Activated T-helper 2 cell treated with anti-CD3 and anti-CD28 coated beads, Interferon-gamma antibody, Interleukin-2, Interleukin-4, amounts not matched to agents 10 μg/mL and 5 μg/mL and 100 μg/mL, durations not matched to agents 14 hours and 24 hours and 36 hours (primary cell): ENCODE measurements at places on chromosomes 16 and 17.

GRCh38 chr17:72126575-72127486, 6.0 kb downstream of the SOX9 start:
- no peak for DNase-seq
- H3K27ac ChIP-seq: no peak overlapping the region
- no peaks in the 10 kb centered on the region for H3K36me3 ChIP-seq
- no peak overlapping the region for H3K4me3 ChIP-seq
- H3K4me1 ChIP-seq: no peaks in the 10 kb centered on the region

DNA sequence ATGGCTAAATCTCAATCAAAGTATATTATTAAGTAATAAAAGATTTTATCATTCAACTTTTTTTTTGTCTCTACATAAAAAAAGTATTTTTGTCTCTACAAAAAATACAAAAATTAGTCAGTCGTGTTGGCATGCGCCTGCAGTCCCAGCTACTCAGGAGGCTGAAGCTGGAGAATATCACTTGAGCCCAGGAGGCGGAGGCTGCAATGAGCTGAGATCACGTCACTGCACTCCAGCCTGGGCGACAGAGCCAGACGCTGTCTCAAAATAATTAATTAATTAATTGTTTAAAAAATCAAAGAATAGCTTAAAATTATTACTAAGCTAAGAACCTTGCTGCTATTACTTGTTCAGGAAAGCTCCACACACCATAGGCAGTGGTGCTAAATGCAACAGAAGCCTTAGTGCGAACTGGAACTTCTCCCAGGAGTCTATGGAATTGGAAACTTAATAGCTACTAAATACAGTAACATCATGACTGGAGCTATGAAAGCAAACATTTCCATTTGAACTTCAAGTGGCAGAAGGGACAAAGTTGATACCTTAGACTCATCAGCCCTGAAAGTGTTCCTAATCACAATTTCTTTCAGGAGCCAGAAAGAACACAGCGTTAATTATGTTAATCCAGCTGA, 22.6 kb downstream of the ADCY9 start:
- H3K36me3 ChIP-seq: no peaks in the 10 kb centered on the region
- peaks cover 2% of the 10 kb centered on the region for H3K4me1 ChIP-seq
- H3K4me3 ChIP-seq: no peak overlapping the region
- H3K27me3 ChIP-seq: no peaks in the 10 kb centered on the region

GRCh38 chr16:25100511-25100910, 11.0 kb upstream of the LCMT1 start:
- H3K36me3 ChIP-seq: no peaks in the 10 kb centered on the region
- peaks cover under 1% of the 10 kb centered on the region for H3K4me1 ChIP-seq
- no peak overlapping the region for H3K4me3 ChIP-seq

DNA sequence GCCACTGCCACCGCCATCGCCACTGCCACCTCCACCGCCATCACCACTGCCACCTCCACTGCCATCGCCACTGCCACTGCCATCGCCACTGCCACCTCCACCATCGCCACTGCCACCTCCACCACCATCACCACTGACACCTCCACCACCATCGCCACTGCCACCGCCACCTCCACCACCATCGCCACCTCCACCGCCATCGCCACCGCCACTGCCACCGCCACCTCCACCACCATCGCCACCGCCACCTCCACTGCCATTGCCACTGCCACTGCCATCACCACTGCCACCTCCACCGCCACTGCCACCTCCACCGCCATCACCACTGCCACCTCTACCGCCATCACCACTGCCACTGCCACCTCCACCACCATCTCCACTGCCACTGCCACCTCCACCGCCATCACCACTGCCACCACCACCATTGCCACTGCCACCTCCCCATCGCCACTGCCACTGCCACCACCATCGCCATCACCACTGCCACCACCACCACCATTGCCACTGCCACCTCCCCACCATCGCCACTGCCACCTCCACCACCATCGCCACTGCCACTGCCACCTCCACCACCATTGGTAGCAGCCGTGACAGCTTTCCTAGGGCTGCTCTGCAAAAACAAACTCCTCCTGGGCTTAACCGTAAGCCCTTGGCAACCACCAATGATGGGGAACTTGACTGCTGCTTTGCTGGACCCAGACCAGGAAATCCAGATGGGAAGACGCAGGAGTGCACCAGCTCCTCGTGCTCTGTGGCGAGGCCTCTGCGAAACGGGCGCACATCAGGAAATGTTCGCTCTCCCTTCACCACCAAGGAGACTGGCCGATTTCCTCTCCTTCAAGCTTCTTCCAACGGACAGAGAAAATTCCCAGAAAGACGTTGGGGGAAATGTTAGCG, 147.2 kb downstream of the RBFOX3 start:
- H3K27me3 ChIP-seq: no peaks in the 10 kb centered on the region
- H3K27ac ChIP-seq: no peak overlapping the region
- no peaks in the 10 kb centered on the region for H3K36me3 ChIP-seq
- no peak for DNase-seq
- H3K4me3 ChIP-seq: no peak overlapping the region
- H3K4me1 ChIP-seq: no peaks in the 10 kb centered on the region

DNA sequence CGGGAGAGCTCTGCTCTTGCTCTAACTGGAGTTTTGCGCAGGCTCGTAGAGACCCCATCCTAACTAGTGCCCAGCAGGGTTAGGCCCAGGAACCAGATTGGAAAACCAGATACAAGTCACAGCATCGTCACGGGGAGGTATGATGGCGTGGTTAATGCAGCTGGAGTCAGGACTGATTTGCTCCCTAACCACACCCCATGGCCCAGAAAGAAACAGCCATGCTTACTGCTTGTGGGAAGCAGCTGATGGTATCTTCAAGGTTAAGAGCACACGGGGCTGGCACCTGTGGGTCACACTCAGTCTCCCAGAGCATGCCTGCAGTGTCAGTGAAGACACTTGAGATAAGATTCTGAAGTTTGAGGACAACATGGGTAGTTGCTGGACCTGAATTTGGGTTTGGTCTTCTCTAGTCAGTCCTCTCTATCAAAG, 60.2 kb downstream of the WIPI1 start:
- no peak overlapping the region for H3K4me3 ChIP-seq
- no peaks in the 10 kb centered on the region for H3K27me3 ChIP-seq
- no peak overlapping the region for H3K27ac ChIP-seq
- H3K36me3 ChIP-seq: peaks cover 36% of the 10 kb centered on the region
- peaks cover 31% of the 10 kb centered on the region for H3K4me1 ChIP-seq

DNA sequence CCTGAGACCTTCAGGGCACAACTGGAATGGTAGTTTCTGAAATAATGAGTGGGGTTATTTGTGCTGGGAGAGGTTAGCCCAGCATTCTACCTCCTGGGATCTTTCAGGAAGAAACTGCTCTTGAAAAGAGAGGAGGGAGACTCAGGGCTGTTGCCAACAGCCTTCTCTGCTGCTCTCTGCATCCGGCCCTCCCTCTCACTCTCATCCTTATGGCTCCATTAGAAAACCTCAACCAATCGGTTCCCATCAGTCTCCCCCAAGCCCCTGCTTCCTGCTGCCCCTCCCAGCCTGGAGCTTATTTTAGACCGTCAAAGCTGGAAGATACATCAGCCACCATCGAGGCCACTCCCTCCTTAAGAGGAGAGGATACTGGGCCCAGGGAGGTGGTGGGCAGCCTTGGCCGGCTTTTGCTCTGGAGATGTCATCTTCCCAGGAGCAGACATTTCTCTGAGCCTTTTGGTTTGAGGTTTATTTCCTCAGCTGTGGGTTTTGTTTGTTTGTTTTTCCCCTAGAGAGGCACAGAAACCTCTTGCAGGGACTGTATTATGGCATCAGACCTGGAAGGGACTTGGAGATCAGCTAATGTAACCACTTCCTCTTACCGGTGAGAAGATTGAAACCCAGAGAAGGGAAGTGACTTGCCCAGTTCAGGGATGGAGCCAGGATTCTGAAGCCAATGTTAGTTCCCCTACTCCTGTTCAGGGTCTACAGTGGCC, 2.7 kb downstream of the MPRIP start:
- no peak for DNase-seq
- H3K4me3 ChIP-seq: peak overlapping the region; percentile 88
- H3K36me3 ChIP-seq: peaks cover 4% of the 10 kb centered on the region
- H3K4me1 ChIP-seq: peaks cover 45% of the 10 kb centered on the region
- no peaks in the 10 kb centered on the region for H3K27me3 ChIP-seq
